ENCODE measurements at places on chromosomes 5 and 9.

- no peak for DNase-seq
Measured at GRCh38 chr9:82031538-82032280, 43.1 kb downstream of the SPATA31D1 start.

DNA sequence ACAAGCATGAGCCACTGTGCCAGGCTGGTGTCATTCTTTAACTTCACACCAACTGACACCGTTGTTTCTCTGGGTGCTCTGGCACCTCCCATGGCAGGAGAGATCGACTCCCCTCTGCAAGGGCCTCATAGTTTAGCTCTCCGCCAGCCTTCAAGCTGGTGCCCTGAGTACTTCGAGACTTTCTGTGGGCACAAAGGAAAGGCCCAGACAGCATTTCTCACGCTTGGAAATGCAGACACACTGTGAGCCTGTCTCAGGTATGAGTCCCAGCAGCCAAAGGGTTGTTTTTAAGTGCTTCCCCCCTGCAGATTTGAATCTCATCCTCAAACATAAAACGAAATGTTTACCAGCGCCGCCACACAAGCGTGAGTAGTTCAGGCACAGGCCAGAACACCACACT lies 11.1 kb upstream of the TCF7 start:
- no peak for DNase-seq

GRCh38 chr5:52725808-52726207 lies 61.9 kb upstream of the ITGA1 start:
- no peak for DNase-seq

DNA sequence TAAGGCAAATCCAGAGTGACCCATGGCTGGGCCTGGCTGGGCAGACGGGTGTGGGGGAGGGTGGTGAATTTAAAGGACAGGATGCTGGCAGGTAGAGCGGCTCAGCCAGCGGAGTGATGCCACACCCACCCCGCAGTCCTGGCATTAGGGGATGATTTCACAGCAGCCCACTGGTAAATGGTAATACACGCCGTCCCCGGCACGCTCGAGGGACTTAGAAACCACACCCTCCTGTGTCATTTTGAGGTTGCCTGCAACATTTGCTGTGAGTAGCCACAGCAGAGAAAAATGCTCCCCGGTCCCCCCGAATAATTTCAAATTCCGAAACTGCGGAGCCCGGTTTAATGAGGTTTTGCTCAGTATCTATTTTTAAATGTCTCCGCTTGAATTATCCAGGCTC lies 71.3 kb upstream of the FCN2 start:
- DNase-seq: no peak

DNA sequence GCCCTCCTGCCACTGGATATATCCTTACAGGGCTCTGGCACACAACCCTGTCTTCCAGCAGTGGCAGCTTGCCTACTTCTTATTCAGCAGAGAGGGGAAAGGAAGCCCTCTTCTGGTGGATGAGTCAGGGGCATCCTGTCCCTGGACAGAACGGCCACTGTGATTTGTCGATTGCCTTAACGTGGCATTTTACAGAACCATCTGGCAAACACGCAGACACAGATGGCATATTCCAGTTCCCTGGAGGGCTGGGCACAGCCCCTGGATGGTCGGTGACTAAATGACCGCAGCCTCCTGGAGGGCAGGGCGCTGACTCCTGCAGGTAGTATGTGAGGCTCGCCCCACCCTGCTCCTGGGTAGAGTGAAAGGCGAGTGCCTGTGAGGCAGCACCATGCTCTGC lies 62.1 kb downstream of the DCP2 start:
- no peak for DNase-seq

DNA sequence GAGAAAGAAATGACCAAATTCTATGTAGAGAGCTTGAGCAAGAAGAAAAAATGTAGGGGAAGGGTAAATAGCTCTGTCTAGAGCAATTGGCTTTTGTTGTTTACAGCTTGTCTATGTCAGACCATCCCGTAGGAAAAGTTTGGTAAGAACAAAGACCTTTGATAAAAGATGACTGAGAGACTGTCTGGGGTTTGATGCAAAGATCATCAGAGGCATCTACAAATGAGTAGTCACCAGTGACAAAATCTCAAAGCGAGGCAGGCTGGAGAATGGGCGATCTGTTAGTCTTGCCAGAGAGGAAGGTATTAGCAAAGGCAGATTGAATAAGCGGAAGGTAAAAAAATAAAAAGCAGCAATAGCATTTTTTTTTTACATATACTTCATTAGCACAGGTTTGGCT lies 125.0 kb upstream of the RASGRF2 start:
- DNase-seq: no peak

Data from activated CD4-positive, alpha-beta T cell treated with anti-CD3 and anti-CD28 coated beads, Interleukin-2, amount 50 U/mL, for 24 hours (primary cell).